ENCODE measurements at places on chromosomes 5 and 9.

DNA sequence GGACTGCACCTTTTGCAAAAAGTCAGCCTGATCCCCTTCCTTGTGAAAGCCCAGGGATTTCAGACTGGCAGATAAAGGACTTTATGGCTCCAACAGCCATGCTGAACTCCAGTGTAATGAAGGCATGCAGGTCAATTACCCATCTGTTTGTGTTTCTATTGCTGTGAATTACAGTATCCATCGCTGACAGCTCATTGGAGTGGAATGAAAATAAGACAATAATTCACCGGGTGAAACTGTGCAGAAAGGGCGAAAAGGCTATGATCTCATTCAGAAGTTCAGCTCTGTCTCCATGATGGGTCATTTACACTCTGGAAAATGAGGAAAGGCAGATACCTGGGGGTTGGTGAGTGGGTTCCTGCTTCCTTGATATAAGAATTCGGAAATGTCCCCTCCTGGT is 148.0 kb downstream of the BRINP1 start:
- no peak for DNase-seq

DNA sequence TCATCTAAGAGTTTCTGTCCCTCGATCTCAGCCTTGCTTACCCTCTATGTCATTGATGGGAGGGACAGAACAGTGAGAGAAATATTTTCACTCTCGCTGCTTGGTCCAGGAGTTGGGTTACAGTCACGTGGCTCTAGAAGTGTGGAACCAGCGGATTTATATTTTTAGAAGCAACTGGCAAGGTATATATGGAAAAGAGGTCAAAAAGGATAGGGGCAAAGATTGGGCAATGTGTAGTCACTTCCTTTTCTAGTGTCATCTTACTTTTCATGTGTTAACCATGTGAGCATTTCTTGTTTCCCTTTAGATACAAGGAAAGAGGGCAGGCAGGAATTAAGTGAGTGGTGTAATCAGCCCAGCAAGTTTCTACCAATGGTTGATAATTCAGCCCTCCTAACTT is 111.5 kb upstream of the ZNF366 start:
- no peak for DNase-seq

DNA sequence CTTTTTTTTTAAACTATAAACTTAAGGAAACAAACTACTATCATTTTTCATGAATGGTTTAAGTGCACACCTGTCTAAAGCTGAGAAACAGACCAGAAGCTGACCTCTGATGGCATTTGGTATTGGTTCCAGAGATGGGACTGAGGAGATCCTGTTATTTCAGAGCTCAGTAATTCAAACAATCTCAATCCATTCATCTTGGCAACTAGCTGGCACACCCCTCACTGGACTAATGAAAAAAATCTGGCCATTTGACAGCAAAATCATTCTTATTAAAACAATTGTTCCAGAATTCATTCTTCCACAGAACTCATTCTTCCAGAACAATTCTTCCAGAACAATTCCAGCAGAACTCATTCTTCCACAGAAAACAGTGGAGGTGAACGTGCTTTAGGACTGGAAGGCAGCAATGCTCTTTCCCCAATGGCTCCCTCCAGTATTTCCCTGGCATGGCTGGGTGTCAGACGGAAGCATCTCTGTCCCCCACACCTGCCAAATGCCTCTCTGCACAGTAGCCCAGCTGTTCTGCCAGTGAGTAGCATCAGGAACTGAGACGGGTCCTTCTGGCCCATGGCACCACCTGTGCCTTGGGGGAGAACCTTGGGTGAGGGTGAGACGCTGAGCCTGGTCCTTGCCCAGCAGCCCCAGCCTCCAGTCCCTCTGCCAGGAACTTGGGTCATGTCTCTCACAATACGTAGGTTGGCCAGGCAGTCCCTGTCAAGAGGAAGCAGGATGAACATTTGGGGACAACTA is 87.5 kb upstream of the EQTN start:
- no peak for DNase-seq

DNA sequence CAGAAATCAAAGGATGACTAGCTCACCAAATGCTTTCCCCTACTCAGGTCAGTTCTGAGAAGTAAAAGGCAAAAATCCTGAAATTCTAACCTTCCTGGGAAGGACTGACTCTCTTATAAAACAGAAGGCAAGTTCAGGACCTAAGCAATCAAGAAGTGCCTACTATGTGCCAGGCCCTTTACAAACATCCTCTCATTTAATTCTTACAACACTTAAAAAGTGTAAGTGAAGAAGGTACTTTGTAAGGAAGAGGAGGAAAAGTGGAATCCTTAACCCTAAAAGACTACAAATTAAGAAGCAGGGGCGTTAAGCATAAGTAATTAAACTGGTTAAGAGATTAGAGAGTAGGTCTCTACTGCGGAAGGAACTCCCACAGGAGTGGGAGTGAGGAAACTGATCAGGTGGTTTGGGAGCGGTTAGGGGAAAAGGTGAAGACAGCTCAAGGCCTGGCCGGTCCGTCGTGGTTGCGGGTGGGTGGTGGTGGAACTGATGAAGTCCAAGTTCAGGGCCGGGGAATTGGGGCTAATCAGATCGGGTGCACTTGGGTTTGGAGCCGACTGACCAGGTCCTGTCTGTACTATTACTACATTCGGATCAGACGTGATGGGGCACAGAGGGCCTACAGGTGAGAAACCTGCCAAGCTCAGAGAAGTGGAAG is 839 bp downstream of the MED27 start:
- DNase-seq: no peak

GRCh38 chr5:56145511-56145910 is 87.6 kb downstream of the ANKRD55 start:
- DNase-seq: no peak

GRCh38 chr9:112970939-112971338 is 41.1 kb downstream of the ZNF883 start:
- DNase-seq: no peak

DNA sequence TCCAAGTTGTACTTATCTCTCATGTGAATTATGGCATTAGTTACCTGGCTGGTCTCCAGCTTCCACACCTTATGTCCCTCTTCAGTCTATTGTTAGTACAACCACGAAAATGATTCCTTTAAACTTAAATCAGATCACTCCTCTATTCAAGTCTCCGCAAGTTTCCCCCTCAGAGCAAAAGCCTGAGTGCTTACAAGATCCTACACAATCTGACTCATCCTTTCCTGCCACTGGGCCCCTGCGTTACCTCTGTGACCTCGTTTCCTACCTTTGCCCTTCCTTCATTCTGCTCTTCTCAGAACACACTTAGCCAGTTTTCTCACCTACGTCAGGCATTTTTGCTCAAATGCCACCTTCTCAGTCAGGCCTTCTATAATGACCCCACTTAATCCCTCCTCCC is 45.1 kb upstream of the GLIS3 start:
- no peak for DNase-seq

DNA sequence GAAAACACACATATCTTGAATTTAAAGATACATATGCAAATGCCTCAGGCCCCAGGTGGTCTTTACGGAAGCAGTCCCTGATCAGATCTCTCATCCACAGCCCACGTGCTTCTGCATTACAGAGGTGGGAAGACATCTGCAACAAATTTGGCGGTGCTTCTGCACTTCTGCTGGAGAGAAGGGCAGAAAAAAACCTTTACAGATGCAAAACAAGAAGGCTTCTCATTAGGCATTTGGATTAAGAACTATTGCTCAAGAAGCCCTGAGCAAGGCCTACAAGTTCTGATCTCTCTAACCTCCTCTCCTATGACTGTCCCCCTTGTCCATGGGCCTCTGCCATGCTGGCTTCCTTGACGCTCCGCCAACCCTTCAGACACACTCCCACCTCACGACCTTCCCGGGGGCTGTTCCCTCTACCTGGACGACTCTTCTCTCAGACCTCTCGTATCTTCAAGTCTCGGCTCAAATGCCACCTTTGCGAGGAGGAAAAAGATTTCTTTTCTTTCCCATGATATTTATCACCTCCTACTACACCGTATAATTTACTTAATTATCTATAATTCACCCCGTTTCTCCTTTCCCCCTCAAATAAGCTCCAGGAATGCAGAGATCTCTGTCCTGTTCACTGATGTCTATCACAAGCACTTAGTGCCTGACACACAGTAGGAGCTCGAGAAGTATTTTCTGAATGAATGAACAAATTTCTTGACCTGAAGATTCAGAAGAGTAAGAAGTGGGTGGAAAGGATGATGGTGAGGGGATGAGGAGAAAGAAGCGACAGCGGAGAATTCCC is 1.1 kb downstream of the MTMR12 start:
- DNase-seq: no peak

DNA sequence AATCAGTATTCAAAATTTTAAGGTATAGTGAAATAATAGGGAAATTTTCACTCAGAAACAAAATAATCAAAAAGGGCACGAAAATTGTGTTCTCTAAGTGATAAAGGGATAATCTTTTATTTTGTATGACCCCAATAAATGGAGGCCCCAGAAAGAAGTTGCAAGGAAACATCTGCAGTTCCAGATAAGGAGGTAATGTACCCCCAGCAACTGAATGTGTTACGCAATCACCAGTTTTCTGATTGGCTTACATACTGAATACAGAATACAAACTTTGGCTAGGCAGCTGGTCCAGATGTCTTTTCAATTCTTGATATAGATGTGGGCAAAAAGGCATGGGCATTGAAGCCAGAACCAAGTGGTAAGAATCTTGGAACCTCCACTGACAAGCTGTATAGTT is 1.7 kb upstream of the TOPORS start:
- DNase-seq: no peak

- DNase-seq: no peak
Measured at GRCh38 chr5:89968958-89969381, 440.6 kb downstream of the CETN3 start.

DNA sequence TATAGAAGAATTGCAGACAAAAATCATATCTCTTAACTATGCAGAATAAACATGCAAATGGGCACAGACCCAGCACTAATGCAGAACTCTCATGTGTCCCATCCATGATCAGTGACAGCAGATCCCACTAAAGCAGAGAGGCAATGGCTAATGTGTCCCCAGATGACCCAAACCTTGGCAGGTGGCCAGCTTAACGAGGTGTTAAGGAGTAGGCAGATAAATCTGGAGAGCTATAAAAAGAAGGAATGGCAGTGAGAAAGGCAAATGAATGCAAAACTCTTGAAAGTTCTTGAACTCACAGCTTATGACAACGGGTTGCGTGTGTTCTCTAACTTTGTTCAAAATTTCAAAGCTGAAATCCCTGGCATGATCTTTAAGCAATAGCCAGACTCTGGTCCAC is 265.4 kb downstream of the RASEF start:
- no peak for DNase-seq

GRCh38 chr5:53944981-53945380 is 365.4 kb downstream of the ARL15 start:
- DNase-seq: no peak

- DNase-seq: no peak
Measured at GRCh38 chr9:124580186-124580585, 73.0 kb upstream of the NR5A1 start.

GRCh38 chr5:6573651-6574101 is 59.2 kb downstream of the NSUN2 start:
- no peak for DNase-seq

GRCh38 chr5:15483351-15484097 is 16.5 kb upstream of the FBXL7 start:
- DNase-seq: no peak

DNA sequence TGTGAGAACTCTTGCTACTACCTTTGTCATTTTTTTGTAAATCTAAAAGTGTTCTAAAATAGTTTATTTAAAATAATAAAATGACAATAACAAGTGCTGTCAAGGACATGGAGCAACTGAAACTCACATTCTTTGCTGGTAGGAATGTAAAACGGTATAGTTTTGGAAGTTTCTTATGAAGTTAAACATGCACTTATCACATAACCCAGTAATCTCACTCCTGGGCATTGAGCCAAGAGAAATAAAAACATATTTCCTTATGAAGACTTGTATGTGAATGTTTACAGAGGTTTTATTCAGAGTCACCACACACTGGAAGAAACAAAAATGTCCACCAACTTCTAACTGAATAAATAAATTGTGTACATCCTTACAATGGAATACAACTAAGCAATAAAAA is 46.0 kb upstream of the COL15A1 start:
- DNase-seq: no peak

GRCh38 chr9:5922192-5922591 is 31.5 kb downstream of the MLANA start:
- no peak for DNase-seq

DNA sequence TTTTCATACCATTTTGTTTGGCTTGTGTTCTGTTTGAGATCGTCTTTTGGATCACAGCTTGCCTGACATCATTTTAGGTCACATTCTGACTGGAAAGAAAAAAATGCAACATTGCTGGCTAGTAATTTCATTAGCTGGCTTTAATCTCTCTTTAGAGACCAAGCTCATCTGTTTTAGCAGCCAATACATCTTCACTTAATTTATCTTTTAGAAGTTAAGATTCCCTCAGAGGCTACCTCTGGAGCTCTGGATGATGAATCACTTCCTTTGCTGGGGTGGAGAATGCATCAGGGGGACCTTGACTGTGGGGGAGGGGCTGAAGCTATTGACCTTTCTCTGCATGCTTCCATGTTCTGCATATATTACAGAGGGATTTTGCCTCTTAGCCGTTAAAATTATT is 181.5 kb upstream of the OTULINL start:
- no peak for DNase-seq

GRCh38 chr5:133203317-133204305 is 151.8 kb downstream of the HSPA4 start:
- no peak for DNase-seq

DNA sequence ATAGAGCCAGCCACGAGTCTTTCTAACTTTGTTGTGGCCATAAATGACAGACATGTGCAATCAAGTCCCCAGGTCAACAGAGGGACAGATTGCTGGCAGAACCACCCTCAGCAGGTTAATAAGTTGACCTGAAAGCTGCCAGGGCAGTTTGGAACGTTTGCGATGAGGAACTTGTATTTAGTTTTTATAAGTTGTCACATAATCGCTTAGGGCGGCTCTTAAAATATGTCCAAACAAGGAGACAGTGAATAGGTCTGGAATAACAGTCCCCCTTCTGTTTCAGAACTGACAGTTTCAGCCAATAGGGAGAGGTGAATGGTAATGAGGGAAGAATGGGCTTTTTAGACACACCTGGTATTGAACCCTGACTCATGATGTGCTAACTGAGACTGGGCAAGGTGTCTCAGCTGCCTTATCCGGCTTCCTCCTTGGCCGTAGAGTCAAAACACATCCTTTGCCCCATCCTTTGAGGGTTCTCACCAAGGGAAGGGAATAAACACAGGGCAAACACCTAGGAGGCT is 33.6 kb upstream of the GABRP start:
- no peak for DNase-seq

GRCh38 chr5:36531401-36531800 is 75.0 kb upstream of the SLC1A3 start:
- no peak for DNase-seq

All from sigmoid colon (tissue), 7 donors.